NCI-H1105 treated with DMSO at 0.1 percent for 48 hours (cell line): ENCODE measurements at places on chromosomes 16 and 17.

GRCh38 chr17:16406742-16407674, 8.4 kb upstream of the TRPV2 start:
- no peak for DNase-seq

- DNase-seq: peak; percentile 30
Measured at GRCh38 chr17:44308865-44309264, 464 bp downstream of the RUNDC3A start.

DNA sequence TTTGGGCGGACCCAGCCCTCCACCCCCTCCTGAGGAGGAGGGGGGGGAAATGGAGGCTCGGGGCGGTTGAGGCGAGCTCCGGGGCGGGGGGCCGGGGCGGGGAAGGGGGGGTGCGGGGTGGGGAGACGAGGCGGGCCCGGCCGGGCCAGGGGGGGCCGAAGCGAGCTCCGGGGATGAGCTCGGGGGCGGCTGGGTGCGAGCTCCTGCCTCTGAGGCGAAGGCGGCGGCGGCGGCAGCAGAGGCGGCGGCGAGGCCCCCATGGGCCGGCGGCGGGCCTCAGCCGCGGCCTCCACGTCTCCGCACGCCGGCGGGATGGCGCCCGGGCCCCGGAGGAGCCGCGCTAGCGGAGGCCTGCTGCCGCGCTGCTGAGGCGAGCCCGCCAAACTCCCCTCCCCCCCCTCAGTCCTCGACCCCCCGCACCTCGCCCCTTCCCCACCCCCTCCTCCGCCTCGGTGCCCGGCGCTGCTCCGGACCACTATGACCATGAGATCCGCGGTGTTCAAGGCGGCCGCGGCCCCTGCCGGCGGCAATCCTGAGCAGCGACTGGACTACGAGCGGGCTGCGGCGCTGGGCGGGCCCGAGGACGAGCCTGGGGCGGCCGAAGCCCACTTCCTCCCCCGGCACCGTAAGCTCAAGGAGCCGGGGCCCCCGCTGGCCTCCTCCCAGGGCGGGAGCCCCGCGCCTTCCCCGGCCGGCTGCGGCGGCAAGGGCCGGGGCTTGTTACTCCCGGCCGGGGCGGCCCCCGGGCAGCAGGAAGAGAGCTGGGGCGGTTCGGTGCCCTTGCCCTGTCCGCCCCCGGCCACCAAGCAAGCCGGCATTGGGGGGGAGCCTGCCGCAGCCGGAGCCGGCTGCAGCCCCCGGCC, 596 bp downstream of the MSL1 start:
- DNase-seq: peak; percentile 5

DNA sequence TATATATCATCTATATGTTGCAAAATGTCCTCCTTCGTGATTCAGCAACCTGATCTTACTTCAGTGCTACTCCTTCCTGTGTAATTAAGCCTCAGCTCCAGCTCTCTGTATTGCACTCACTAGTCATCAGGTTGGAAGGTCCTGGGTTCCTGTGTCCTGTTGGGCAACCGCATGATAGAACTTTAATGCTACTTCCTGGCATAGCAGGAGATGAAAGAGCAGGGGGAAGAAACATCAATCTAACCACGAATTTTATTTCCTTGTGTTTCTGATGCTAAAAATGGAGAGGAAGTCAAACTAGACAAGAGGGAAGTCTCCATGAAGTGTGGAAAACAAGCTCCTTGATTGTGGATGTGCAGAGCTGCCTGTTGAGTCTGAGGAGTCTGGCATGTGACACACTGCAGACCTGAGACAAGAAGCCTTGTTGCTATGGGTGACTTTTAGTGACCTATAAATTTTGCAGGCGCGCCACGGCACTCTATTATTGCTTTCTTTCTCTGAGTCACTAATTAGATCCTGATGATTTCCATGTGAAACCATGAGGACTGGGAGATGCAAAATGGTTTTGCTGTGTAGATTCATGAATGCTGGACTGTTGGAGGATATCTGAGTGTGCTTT, 25.6 kb downstream of the IGSF6 start:
- no peak for DNase-seq

- no peak for DNase-seq
Measured at GRCh38 chr16:4325253-4325758, 9.4 kb downstream of the GLIS2 start.

- DNase-seq: peak; percentile 30
Measured at GRCh38 chr16:85316321-85316919, 204.1 kb upstream of the CIBAR2 start.

GRCh38 chr16:71426880-71427615, 14.8 kb downstream of the TLE7 start:
- no peak for DNase-seq

GRCh38 chr16:83715217-83715920, 92.4 kb upstream of the HSBP1 start:
- peak; percentile 77 for DNase-seq

DNA sequence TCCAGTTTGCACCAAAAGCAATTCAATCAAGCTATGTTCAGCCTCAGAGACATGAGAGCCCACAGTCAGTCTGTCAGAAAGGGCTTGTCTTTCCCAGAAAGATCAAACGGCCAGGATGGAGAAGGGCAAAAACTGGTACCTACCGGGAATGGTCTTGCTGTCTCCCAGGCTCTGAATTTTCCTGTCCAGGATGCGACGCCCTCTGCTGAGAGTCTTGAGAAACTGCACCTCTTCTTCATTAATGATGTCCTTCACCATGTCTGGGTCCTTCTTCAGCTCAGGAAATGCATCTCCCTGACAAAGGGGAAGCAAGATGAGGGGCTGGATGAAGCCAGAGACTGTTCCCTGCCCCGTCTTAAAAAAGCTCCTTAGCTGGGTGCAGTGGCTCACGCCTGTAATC, 15.8 kb upstream of the EXOSC6 start:
- no peak for DNase-seq

DNA sequence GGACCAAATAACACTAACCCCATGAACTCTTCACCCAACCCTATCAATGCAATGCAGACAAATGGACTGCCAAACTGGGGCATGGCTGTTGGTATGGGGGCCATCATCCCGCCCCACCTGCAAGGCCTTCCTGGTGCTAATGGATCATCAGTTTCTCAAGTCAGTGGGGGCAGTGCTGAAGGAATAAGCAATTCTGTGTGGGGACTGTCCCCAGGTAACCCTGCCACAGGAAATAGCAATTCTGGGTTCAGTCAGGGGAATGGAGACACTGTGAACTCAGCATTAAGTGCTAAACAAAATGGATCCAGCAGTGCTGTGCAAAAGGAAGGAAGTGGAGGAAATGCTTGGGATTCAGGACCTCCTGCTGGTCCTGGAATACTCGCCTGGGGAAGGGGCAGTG, 78.9 kb downstream of the TMC6 start:
- no peak for DNase-seq

- DNase-seq: no peak
Measured at GRCh38 chr16:20388854-20389253, 15.7 kb downstream of the PDILT start.

GRCh38 chr17:38425744-38426143, 2.5 kb upstream of the ARHGAP23 start:
- no peak for DNase-seq

DNA sequence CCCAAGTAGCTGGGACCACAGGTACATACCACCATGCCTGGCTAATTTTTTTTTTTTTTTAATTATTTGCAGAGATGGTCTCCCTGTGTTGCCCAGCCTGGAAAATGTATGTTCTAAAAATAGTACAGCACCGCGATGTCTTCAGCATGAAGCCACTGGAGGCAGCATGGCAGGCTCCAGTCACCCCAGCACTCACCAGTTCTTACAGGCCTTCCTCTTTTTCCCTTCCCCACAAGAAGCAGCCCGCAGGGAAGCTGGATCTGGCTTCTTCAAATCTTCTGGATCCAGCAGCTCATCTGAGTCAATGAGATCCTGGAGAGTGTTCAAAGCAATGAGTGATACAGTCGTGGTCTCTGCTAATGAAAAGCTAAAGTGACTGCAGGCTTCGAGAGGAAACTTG, 16.2 kb downstream of the CIAPIN1 start:
- no peak for DNase-seq

- DNase-seq: no peak
Measured at GRCh38 chr16:11913425-11914079, 2.2 kb downstream of the GSPT1 start.

GRCh38 chr17:27430383-27430840, 25.8 kb upstream of the KSR1 start:
- DNase-seq: no peak

DNA sequence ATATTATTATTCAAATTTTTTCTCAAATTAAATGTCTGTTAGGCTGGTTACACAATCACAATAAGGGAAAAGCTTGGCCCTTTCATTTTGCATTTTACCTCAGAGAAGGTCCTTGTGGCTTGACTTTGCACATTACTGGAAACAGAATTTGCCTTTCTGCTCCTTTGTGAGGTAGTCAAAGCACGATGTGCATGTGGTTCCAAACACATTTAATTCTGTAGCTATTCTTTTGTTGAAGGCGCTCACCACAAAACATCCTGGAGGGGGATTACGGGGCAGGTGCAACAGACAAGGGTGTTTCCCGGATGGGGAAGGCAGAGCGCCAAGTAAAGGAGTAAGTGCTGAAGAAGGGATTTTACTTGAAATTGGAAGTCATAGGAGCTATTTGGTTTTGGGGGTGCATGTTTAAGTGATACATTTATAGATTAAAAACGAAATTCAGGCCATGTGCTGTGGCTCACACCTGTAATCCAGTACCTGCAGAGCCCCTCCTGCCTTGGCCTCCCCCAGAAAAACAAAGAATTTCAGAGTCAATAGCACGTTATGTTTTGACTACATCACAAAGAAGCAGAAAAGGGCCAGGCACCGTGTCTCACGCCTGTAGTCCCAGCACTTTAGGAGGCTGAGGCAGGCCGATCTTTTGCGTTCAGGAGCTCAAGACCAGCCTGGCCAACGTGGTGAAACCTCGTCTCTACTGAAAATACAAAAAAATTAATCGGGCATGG, 31.2 kb upstream of the TENT4B start:
- peak; percentile 69 for DNase-seq
